Sigmoid colon (tissue), 7 donors: ENCODE measurements at places on chromosomes 3 and 15. TPM values are rescaled to one million over a fixed set of nuclear protein-coding genes. Genes with fewer than 3 reads are reported as not detected.

ILDR1 gene
- polyA plus RNA-seq: 3.5 TPM

GOLGA8T gene
- polyA plus RNA-seq: not detected

HGD gene
- 32.4 TPM for polyA plus RNA-seq

SLC2A2 gene
- polyA plus RNA-seq: not detected

DPPA2 gene
- polyA plus RNA-seq: not detected

FBXL2 gene
- polyA plus RNA-seq: not detected

SLC15A2 gene
- 1.4 TPM for polyA plus RNA-seq

SKOR1 gene
- polyA plus RNA-seq: 0.25 TPM

CFAP92 gene
- 1.2 TPM for polyA plus RNA-seq

GOLGA6L7 gene
- not detected for polyA plus RNA-seq

RAB6B gene
- polyA plus RNA-seq: 19.7 TPM

ABHD10 gene
- 14.4 TPM for polyA plus RNA-seq

PIF1 gene
- 12.9 TPM for polyA plus RNA-seq
